ENCODE measurements at places on chromosomes 4 and X. TPM values are rescaled to one million over a fixed set of nuclear protein-coding genes. Genes with fewer than 3 reads are reported as not detected.

DNA sequence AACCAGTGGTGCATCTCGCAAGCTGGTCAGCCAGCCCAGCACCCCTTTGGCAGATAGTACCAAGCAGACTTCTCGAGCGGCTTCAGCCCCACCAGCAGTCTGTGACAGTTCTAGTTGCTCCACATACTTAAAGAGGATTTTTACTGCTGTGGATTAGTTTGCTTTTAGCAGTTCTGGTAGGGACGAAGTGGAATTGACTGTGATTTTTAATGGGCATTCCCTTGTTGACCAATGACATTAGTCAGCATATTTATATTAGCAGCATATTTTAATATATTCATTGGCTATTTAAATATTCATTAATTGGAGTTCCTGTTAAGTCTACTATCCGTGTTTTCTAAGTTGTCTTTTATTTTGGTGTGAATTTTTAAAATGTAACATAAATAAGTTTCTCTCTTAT is 500.9 kb upstream of the FAT1 start:
- no peak for DNase-seq

DNA sequence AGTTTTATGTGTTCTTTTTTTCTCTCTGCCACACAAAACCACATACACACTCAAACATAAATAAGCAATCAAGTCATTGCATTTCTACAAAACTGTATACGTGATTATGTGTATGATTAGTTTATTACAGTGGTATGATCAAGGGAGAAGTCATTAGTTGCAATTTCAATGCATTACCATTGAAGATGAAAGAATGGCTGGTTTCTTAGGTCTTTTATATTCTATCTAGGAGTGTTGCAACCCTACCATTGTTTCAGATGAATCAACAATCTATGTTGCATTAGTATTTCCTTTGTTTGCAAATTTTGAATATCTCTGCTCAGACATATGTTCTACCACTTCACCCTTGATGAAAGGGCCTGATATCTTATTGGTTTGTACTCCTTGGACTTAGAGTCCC is 6.8 kb downstream of the ANXA3 start:
- DNase-seq = no peak

GRCh38 chr4:170391066-170391740 is 301.4 kb upstream of the AADAT start:
- no peak for DNase-seq

DNA sequence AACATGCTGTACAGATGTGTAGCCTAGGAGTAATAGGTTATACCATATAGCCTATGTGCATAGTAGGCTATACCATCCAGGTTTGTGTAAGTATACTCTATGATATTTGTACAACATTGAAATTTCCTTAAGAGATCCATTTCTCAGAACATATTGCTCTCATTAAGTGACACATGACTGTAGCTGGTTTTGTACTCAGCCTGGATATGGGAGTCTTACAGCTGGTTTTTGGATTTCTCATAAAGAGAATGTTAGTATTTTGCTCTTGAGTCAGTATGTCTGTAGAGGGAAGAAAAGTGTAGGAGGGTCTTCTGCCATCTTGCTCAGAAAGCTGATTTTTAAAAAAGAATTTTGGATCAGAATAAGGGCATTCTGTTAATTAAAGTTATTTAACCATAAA is 85.3 kb downstream of the SMARCA5 start:
- DNase-seq = no peak

DNA sequence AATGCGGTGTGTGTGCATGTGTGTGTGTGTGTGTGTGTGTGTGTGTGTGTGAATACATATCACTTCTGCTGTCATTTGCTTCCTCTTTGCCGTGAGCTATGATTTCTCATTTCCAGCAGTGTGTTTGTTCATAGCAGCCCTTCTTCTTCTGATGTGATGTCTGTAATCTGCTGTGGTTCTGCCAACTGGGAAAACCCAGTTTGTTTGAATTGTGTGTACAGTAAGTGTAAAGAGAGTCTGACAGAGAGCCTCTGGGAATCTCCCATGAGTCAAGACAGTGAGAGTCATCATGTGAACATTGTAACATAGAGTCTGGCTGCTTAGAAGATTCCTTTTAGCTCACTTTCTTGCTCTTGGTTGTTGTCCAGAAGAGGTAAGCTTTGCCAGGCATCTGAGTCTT is 8.4 kb upstream of the NWD2 start:
- DNase-seq = no peak

GRCh38 chr4:2994917-2995316 is 31.5 kb downstream of the GRK4 start:
- no peak for DNase-seq

GRCh38 chrX:106718709-106719108 is 7.8 kb upstream of the RNF128 start:
- no peak for DNase-seq

DNA sequence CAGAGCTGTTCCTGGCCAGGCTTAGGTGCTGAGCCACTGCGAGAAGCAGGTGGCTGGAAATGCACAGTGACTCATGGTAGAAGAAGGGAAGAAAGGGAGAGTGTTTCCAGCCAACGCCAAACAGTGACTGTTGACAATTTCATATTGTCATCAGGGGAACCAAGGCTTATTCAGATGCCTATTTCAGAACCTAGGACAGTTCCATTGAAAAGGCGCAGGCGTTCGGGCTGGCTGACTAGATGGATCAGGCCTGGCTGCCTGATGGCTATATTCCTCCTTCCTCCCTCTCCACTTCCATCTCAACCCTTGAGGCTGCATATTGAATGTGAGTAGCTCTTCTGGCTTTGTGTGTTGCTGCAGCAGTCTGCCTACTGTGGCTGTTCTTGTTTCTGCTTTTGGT is 73.0 kb upstream of the FRMPD4 start:
- DNase-seq = no peak

ADH1C gene
- 50.1 TPM for total RNA-seq

WNK3 gene
- total RNA-seq = 5.4 TPM

CENPVL1 gene
- total RNA-seq = not detected

MXRA5 gene
- 6.6 TPM for total RNA-seq

APLN gene
- total RNA-seq = 4.5 TPM

All from breast epithelium (tissue), 4 donors.